DMS79 treated with DMSO at 0.1 percent for 48 hours (cell line): ENCODE measurements at places on chromosomes 4 and X.
A peak's percentile ranks its signal among the peaks of the same experiment; 100 is the strongest.

DNA sequence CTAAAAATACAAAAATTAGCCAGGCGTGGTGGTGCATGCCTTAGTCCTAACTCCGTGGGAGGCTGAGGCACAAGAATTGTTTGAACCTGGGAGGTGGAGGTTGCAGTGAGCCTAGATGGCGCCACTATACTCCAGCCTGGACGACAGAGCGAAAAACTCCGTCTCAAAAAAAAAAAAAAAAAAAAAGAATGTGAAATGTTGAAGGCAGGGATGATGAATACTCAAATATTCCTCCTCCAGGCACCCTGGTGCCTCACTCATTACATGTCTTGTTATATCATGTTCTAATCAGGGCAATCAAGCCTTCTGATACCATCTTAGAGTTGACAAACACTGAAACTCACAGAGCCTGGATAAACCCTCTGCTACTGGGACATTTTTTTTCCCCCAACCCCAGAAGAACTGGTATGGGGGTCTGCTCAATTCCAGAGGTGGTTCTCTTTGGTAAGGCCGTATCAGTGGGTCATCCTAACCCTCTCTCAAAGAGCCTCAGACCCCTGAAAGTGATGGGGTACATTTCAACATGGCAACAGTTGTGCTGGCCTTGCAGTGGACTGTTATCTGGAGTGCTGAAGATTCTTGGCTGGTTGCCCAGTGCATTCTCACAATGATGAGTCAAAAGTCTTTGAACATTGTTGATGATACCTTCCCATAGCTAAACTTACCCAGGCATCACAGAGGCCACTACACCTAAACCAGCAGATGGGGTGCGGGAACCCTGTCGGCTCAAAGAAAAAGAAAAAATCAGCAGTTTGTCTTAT is 2.4 kb upstream of the SH3KBP1 start:
- DNase-seq, result no peak

GRCh38 chr4:62806816-62807215 is 1602.4 kb downstream of the TECRL start:
- DNase-seq, result no peak

DNA sequence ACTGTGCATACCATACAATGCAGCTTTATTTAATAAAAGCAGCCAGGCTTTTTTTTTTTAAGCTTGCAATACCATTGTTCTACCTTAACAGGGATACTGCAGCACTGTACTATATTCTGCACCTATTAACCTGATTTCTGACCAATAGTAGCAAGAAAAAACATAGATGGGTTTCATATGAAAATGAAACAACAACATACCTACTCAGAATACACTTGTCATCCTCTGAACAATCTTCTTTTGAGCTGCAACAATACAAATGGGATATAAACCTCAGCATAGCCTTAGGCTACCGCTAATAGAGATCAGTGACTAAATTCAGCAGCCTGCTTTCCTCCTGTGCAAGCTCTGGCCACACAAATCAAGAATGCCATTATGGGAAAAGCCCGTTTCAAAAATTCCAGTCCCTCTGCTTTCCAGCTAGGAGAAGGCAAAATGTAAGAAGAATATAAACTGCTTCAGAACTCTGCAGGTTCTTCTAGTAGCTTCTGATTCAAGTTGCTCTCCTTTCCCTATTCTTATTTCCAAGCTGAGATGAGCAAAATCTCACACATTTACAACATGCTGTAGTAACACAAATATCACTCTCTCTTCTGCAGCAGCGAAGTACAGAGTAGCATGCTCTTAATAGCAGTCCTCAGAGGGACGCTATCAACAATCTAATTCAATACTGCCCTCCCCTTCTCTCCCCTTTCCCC is 143.4 kb downstream of the KLHL13 start:
- no peak for DNase-seq

DNA sequence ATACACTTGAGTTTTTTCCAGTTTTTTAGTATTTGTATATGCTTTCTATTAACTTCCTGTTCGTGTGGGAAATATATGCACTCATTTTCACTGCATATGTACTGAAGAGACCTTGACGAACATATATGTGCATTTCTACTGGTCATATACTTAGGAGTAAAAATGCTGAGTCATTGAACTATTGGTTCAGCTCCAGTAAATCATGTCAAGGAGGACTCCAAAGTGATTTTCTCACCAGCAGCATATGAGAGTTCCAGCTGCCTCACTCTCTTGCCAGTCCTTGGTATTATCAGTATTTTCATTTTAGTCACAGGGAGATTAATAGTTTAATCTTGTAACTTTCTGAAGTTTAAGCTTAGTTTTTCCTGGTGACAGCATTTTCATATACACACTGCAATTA is 2750.2 kb downstream of the ARAP2 start:
- no peak for DNase-seq

- no peak for DNase-seq
Measured at GRCh38 chr4:10285028-10285427, 168.4 kb upstream of the WDR1 start.

GRCh38 chr4:67371615-67372014 is 173.7 kb downstream of the CENPC start:
- no peak for DNase-seq

DNA sequence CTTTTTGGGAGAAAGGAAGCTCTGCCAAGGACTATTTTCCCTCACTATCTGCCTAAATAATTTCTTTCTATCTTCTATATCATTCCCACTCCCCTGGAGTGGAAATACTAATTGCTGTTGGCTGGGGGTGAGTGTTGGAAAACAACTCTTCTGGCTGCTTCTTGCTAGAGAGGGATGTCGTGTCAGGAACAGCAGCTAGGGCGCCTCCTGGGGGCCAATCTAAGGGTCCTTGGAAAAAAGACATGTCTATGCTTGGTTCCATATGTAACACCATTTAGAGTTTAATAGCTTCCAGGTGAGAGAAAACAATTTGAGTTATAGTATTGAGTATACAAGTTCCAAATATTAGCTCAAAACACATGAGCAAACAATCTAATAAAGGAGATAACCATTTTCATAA is 111.3 kb downstream of the MAGEE1 start:
- no peak for DNase-seq

GRCh38 chrX:113514906-113515305 is 674.3 kb upstream of the AMOT start:
- no peak for DNase-seq

- DNase-seq, result no peak
Measured at GRCh38 chr4:136306361-136306760, 1225.9 kb downstream of the PCDH18 start.

DNA sequence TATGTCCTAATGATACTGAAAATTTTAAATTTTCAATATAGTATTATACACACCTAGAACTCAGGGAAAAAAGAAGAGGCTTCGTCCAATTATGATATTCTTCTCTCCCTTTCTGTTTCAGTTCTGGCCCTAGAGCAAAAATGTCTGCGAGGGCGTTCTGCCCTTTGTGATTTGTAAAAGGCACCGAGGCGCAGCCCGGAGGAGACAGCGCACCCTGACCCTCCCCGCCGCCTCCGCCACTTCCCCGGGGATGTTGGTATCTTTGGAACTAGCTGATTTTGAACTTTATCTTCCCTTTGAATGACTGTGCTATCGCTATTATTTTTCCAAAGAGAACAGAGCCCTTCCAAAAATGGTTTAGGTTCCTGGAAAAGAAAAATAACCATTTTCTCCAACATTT is 173.2 kb upstream of the FAM9B start:
- DNase-seq, result no peak

DNA sequence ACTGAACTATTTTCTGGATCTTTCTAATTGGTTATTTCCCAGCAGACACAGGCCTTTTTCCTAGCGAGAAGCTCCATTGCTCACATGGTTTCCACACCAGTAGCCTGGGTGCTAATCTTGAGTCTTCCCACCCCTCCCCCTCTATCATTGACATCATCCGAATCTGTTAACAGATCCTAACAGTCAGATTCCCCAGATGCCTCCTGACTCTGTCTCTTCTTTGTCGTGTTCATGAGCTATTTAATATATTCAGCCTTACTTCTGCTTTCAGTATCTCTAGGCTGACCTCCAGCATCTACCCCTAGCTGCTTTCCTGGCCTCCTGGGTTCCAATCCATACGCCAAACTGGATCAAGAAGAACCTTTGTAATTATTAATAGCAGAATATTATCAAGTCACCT is 85.0 kb downstream of the CLNK start:
- DNase-seq, result no peak

DNA sequence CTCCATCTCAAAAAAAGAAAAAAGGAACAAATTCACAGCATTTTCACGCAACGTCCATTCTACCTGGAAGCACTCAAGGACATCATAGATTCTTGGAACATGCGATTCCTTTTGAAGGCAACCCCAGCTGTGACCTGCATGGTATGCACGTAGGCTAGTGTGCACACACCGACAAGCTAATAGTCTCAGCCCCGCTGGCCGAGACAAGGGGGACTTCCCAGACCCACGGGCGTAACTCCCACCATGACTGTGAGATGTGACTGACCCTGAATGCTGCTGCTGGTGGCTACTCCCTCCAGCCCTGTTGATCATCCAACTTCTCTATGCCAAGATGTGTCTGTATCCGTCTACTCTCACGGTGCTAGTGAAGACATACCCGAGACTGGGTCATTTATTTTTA is 78.3 kb downstream of the CRLF2 start:
- no peak for DNase-seq

- peak; percentile 53 for DNase-seq
Measured at GRCh38 chrX:75522565-75523431, at the start of gene ZDHHC15. Gene ZDHHC15, minus strand, starts transcription at chrX:75523037. Its CDS starts 13 bp downstream, at chrX:75523024.

DNA sequence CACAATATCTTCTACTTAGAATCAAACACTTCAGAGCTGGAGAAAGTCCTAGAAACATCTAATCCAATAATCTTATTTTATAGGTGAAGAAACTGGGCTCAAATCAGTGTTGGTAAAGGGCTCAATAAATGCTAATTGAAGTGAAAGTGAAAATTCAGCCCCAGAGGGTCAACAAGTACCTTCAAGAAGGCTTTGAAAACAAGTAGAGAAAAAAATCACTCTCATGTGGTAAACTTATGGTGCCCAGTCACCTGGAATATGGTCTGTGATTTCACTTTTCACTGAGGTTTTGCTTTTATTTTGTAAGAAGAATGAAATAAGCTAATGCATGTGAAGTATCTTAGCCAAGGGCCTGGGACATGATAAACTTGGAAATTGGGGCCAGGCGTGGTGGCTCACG is 29.1 kb upstream of the EIF4E start:
- no peak for DNase-seq

- DNase-seq, result no peak
Measured at GRCh38 chrX:37302569-37302968, 46.6 kb upstream of the PRRG1 start.

DNA sequence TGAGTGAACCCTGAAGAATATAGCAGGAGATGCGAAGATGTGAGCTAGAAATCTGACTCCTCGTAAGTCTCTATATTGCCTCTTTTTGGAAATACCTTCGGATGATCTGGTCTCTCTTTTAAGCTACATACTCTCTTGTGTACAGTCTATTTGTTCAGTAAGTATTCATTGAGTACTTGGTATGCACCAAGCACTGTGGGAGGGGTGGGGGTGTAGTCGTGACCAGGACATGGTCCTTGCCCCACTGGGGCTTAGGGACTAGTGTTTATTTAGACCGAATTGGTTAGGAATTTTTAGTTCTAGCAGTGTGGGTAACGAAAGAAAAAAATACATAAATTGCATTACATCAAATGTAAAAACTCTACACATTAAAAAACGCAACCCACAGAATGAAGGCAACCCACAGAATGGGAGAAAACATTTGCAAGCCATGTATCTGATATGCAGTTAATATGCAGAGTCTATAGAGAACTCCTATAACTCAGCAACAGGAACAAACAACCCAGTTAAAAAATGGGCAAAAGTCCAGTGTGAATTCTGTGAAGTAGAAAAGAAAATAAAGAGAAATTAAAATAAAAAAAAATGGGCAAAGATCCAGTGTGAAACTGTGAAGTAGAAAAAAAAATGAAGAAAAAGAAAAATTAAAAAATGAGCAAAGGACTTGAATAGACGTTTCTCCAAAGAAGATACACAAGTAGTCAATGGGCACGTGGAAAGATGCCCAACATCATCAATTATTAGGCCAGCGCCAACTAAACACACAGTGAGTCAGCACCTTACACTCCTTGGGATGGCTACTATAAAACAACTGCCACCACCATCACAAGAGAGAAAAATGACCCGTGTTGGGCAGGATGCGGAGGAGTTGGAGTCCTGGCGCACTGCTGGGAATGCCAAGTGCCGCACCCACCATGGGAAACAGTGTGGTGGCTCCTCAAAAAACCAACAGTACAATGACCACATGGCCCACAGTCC is 43.8 kb downstream of the RGS12 start:
- no peak for DNase-seq
